Gastroesophageal sphincter (tissue), 4 donors: ENCODE measurements at places on chromosomes 16 and 17.

GRCh38 chr16:70758786-70759185, 42.2 kb downstream of the VAC14 start:
- no peak for ATAC-seq

GRCh38 chr17:61581611-61582349, 9.2 kb downstream of the NACA2 start:
- no peak for ATAC-seq

GRCh38 chr16:86297391-86297790, 212.9 kb upstream of the FOXF1 start:
- no peak for ATAC-seq

DNA sequence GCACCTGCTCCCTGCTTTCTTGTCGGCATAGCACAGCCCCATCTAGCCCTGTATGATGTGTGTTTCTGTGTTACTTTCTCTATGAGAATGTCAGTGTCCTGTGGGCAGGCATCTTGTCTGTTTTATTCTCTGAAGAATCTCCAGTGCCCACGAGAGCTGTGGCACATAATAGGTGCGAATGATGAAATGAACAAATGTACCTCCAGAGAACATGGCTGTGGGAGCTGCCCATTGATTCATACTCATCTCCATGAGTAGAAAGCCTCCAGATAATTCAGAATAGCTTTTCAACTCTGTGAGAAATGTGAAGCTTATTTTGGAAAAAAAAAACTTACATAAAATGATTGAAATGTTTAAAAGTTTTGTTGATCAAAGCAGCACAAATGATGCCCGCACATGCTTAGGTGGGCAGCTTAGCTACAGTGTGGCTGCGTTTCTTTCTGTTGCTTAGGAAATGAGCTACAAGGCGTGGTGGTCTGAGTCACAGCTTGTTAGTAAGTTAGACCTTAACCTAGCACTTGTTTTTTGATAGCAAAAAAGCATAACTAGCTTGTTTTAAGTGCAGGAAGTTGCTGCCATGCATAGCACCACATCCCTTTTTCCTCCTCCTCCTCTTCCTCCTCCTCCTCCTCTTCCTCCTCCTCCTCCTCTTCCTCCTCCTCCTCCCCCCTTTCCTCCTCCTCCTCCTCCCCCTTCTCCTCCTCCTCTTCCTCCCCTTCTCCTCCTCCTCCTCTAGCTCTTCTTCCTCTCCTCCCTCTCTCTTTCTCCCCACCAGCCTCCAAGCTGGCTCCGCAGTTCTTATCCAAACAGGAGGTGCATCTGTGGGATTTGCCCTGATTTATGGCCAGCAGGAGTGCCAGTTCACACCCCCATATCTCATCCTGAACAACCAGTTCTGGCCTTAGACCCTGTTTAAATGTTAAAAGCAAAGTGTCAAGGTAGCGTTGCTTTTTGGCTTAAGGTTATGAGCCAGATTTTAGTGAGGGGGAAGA, 221.5 kb downstream of the IRF8 start:
- ATAC-seq, result no peak

DNA sequence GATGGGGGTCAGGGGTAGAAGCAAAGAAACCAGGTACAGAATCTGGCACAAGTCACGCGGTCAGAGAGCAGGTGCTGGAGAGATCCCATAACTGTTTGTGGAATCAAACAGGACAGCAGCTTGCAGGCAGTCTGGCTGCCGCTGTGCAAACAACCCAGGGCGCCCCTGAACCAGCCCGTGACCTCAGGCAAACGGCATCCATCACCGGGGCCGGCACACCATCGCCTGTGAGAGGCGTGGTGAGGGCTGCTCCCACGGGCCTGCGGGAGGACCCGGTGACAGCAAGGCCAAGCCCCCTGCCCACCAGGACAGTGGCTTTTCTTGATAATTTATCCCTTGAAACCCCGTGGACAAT, 47.9 kb downstream of the CBFA2T3 start:
- ATAC-seq, result no peak

DNA sequence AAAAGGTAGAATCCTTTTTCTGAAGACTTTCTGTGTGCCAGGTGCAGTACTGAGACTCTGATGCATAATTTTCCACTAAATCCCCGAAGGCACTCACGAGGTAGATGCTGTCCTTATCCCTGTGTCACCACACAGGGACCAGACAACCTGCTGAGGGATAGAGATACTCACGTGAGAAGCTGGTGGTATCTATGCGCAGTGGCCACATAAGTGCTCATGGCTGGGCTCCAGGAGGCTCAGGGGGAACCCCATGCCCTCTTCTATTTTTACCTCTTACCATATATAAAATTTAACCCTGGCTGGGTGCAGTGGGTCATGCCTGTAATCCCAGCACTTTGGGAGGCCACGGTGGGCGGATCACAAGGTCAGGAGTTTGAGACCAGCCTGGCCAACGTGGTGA, 38.3 kb downstream of the NT5M start:
- no peak for ATAC-seq

GRCh38 chr17:55681342-55681700, 41.3 kb downstream of the TMEM100 start:
- ATAC-seq, result no peak

DNA sequence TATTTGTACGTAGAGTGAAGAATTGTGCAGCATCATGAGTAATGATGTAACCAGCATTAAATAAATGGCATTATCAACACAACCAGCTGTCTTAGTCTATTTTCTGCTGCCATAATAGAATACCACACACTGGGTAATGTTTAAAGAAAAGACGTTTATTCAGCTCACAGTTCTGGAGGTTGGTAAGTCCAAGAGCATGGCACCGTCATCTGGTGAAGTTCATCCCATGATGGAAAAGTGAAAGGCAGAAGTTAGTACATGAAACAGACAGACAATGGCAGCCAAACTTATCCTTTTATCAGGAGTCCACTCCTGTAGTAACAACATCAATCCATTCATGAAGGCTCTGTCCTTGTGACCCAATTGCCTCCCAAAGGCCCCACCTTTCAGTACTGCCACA, 6.3 kb upstream of the GOSR2 start:
- no peak for ATAC-seq

DNA sequence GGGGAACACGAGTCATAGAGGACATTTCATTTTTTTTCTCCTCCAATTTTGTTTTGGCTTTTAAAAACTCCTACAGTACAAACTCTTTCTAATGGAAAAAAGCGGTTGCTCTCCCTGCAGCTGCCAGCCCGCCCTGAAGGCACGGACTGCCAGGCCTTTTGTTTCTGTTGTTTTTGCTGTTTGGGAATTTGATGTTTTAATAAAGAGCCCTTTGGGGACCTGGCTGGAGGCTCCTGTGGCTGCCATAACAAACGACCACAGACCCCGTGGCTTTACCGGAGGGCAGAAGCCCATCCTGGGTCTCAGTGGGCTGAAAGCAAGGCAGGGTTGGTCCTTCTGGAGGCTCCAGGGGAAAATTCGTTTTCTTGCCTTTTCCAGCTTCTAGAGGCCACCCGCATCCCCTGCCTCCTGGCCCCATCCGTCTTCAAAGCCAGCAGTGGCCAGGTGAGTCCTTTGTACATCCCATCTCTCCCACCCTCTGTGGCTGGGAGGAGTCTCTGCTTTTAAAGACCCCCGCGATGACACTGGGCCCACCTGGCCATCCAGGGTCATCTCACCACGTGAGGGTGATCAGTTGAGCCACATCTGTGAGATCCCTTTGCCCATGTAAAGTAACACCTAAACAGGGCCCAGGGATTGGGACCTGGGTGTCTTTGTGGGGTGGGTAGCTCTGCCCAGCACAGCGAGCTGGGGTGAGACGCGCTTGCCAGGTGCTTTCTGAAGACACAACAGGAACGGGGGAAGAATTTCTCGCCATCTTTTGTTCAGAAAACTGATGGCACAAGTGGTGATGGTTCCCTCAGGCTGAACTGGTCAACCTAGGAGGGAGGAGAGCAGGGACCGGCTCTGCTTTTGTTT, 113.9 kb downstream of the BANP start:
- no peak for ATAC-seq

DNA sequence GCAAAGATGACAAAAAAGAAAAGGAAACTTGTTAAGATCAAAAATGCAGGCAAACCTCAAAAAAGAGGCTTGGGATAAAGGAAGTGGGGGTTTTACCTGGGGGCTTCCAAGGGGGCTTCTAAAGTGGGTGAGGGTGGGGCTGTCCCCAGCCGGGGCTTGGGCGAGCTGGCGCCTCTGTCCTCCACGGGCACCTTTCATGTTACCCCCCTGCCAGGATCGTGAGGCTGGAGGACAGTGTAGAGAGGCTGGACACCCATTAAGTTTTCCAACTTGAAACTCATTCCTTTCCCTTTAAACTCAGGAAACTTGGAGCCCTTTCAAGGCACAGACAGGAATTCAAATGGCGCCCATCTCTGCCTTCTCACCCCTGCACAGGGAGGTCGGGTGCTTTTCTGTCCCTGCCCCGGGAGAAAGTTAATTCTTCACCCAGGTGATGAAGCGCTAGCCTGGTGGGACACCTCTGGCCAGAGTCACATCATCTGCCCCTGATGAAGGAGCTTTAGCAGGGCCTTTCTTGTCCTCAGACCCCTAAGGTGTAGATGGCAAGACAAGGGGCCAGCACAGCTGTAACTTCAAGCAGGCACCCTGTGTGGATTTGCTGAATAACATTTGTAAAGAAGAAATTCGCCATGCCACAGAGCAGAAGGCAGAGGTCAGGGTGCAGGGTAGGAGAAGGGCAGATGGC, 87.3 kb downstream of the C16orf78 start:
- no peak for ATAC-seq

GRCh38 chr16:1997494-1998359, 8.0 kb downstream of the SYNGR3 start:
- ATAC-seq, result peak; percentile 45

DNA sequence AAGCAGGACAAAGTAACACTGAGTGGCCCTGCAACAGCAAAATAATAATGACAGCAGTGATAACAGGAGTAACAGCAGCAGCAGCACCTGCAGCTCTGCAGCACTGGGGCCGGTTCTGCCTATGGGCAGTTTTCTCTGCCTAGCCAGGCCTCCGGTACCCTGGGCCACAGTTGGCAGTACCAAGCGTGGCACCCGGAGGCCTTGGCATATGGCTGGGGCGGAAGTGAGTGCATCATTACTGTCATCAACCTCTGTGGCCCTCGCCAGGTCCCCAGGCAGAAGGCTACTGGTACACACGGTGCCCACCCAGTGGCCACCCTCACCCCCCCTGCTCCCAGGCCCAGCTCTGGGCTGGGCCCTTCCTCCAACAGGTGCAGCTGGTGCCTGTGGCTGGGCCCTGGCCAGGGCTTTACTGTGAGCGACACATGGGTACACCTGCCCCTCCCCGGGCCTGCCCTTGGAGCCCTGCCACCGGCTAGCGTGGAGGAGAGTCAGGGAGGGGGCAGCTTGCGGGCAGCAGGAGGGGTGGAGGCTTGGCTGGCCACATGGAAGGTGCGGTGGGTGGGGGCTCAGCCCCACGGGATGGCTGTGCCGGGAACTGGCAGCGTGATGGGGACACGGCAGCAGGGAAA, 3.0 kb downstream of the KCNJ12 start:
- ATAC-seq, result no peak

DNA sequence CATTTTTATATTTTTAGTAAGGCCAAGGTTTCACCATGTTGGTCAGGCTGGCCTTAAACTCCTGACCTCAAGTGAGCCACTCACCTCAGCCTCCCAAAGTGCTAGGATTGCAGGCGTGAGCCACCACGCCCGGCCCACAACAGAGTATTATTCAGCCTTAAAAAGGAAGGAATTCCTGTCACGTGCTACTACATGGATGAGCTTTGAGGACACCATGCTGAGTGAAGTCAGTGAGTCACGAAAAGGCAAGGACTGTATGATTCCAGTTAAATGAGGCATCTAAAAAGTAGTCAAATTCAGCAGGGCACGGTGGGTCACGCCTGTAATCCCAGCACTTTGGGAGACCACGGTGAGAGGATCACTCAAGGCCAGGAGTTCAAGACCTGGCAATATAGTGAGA, 9.7 kb downstream of the CSF3 start:
- no peak for ATAC-seq

DNA sequence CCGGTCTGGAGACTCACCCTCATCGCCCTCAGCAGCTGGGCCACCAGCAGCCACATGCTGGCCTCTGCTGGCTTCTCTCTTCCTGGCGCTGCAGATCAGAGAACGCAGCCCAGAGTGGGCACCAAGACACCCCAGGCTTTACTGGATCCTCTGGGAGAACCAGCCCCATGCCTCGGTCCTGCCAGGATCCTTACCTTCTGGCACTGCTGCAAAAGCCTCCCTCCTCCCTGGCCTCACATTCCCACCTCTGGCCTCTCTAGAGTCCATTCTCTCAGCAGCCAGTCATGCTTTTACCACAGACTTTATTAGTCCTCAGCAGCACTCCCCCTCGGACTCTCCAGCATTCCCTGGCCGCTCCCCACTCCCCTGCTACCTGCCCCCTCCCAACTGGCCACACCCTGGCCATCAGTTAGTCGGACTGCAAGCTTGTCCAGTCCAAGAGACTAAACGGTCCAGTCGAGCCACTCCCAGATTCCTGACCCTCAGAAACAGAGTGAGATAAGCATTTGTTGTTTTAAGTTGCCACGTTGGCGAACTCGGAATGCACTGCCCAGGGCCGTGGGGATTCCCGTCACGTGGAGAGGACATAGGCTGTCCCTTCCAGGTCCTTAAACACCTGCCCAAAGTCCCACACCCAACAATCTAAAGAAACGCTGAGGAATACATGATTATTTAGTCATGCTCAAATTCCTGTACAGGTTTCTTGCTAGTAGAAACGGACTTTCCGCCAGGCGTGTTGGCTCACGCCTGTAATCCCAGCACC, 5.9 kb upstream of the SPG7 start:
- no peak for ATAC-seq

GRCh38 chr17:37429039-37429438, 22.4 kb downstream of the TADA2A start:
- ATAC-seq, result no peak

DNA sequence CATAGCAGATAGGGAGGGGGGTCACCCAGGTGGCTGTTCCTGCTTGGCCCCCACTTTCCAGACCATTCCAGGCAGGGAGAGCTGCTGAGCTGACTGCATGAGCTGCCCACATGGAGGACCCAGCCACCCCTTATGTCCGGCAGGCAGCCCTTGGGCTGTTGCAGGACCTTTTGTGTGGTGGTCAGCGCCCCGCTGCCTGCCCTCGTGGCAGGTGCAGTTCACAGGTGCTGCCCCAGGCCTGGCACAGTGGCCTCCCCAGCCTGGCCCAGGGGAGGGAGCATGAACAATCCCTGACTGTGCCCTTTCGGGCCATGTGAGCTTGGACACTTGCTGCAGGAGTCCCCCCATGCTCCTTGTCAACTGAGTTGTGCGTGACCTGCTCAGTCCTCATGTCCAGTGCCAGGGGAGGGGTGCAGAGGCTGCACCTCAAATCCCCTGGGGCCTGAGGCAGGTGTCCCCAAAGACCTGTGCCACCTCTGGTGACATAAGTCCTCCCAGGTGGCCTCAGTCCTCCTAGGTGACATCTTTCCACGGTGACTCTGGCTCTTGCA, 8.6 kb downstream of the TBC1D26 start:
- ATAC-seq, result no peak

DNA sequence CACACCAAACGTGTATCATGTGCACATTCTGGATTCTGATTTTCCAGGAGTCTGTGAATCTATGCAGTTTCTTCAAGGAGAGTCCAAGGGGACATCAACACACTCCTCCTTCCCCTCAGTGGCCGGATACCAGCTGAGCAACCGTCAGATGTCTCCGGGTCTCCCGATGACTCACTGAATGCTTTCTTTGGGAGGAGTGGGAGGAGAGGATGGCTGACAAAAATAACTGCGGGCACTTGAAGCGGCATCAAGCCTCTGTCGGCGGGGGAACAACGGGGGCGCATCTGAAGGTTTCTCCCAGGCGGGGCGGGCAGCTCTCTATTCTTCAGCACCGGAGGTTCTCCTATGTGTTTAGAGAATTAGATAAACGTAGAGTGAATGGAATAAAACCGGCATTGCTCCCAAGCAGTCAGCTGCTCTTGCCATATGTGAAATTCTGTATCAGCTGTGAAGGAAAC, 24.6 kb upstream of the LRRC75A start:
- ATAC-seq, result no peak
